CMK (cell line): ENCODE measurements at places on chromosomes 16 and 17.

DNA sequence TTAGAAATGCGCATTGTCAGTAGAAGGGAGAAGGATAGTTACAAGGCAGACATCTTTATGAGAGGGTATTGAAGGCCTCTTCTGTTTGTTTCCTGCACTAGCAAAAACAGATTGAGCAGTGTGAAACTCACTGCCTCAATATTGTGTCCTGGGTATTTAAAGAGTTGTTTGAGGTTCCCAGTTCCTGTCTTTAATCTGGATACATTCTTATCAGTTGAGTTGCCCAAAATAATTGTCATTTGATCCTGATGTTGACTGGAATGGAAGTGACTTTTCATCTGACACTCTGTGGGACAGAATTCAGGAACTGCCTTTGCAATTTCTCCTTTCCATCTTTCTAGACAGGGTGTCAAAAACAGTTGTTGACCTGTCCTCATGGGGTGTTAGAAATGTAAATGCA lies 1.7 kb downstream of the ATP6V0A1 start:
- no peak for DNase-seq

DNA sequence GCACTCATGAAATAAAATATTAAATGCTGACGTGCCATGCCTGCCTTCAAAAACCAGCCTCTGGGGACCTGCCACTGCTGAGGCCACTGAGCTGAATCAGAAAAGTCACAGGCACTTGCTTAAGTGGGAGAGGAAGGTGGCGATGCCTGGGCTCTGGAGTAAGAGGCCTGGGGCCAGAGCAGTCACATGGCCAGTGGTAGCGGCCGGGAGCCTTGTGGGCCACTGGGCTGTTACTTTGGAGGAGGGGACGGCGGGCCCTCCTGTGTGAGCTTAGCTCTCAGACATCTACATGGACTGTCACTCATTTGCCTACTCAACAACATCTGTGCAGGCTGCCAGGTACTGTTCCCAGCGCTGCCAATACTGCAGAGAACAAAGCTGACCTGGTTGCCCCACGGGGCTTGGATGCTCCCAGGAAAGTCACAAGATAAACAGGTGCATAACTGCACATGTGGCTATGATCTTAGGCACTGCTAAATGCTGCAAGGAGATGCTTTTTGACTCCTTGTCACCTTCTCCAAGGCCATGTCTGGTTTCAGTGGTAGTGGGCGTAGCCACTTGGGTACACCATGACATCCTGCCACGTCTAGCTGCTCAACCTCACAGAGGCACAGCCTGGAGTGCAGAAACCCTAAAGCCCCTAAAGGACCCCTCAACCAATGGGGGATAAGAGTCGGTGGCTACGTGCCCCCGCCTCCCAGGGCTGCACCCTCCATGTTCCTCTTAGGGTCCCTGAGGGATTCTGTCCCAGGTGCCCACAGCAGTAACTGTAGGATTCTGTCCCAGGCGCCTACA lies 11.6 kb downstream of the COTL1 start:
- no peak for DNase-seq

GRCh38 chr16:10039220-10040096 lies 142.8 kb downstream of the GRIN2A start:
- no peak for DNase-seq

DNA sequence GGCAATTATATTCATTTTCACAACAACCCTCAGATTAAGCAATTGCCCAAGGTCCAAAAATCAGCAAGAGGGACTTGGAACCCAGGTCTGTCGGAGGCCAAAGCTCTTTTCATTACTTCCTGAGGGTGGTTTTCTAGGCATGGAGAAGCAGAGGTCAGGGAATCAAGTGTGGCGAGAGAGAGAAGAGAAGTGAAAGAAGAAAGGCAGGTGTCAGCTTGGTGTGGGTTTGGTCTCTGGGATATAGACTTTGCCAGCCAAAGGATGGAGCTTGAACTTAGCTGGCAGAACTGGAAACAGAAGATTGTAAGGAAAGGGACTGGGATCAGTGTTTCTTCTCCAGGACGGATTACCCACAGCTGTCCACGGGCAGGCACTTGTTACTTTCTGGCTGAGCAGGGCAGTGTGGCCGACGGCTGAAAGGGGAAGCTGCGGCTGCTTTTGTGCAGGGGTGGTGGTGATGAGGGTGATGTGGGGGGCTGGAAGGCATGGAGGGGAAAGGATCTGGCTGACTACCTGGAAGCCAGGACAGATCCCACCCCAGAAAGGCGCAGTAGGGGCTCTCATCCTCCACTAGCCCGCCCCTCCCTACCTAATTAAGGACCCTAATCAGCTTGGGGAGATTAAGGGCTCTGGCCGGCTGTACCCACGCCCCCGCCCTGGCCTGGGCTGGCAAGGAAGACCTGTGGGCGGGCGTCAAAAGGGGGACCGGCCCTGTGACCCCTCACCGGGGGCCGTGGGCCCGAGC lies at the start of gene GUCY2D:
Gene GUCY2D (plus strand): TSS at position 640 of the 745 bp plus-strand sequence. CDS start 433 bp downstream, outside the sequence.
- DNase-seq, result no peak

GRCh38 chr17:82301300-82301915 lies 16.0 kb downstream of the CD7 start:
- DNase-seq, result no peak

GRCh38 chr17:17069849-17070248 lies 27.6 kb downstream of the MPRIP start:
- DNase-seq, result no peak

DNA sequence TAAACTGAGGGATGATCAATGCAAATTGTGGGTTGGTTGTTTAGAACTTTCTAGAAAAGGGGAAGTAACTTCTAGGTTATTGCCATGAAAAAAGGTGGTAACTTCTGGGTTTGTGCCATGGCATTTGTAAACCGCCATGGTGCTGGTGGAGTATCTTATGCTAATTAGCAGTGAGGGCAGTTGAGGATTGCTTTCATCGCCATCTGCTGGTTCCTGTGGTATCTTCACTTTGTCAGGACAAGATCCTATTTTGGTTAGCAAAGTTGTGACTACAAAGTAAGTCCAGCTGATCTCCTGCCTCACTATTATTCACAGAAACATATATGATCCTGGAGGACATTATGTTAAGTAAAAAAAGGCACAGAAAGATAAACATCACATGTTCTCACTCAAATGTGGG lies 1332.3 kb downstream of the CDH11 start:
- DNase-seq, result no peak
